CD4-positive, alpha-beta memory T cell (primary cell): ENCODE measurements at places on chromosomes 2 and 18. TPM values are rescaled to one million over a fixed set of nuclear protein-coding genes. Genes with fewer than 3 reads are reported as not detected.

DNA sequence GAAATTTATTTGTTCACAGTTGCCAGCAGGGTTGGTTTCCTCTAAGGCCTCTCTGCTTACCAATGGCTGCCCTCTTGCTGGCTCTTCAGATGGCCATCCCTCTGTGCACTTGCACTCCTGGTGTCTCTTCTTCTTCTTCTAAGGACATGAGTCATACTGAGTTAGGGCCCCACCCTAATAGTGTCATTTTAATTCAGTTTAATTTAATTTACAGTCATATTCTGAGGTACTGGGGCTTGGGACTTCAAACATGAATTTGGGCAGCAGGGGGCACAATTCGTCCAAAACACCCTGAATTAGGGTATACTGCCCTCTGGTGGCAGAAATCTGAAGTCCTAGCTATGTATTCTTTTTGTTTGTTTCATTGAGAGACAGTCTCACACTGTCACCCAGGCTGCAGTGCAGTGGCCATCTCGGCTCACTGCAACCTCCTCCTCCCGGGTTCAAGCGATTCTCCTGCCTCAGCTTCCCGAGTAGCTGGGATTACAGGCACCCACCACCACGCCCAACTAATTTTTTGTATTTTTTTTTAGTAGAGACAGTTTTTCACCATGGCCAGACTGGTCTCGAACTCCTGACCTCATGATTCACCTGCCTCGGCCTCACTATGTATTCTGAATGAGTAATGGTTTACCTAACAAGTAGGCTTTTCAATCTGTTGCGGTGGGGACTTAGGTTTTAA, 19.8 kb downstream of the SLC4A1AP start:
- peak; percentile 86 for DNase-seq

- DNase-seq = no peak
Measured at GRCh38 chr2:100350661-100351185, 28.4 kb upstream of the LONRF2 start.

- DNase-seq = no peak
Measured at GRCh38 chr2:160499865-160500264, 6.3 kb upstream of the RBMS1 start.

DNA sequence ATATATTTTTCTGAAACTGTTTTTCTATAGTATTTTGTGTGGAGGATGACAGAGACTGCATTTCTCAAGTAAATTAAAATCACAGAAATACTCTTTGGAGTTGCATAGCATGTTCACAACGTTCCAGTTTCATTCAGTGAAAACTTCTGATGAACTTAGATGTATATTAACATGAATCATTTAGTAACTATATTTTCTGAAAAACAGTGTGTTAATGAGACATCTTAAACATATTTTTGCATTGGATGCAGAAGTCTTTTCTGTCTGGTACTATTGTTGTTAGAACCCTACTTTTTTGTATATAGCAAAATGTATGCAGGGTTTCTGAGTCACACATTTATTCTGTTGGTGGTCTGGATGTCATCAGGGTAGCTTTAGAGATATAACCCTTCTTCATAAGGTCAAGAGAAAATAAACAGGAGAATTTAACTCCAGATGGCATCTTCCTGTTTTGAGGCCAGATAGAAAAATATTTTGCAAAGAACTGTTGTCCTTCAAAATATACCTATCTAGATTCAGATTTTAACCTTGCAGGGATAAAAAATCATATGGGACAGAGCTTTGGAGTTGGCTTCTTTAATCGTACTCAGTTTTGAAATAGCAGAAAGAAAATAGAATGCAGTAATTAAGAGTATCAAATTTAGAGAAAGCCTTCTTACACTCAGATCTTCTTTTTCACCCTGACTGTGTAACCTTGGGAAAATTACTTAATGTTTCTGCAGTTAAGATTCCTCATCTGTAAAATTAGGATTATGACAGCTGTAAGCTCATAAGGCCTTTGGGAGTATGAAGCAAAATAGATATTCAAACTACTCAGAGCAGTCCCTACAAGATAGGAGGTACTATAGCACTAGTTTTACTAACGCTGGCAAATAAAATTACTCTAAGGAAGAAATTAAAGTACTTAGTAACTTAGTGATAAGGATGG, 5.3 kb downstream of the COL3A1 start:
- no peak for DNase-seq

GRCh38 chr2:150062416-150062815, 425.1 kb downstream of the RND3 start:
- no peak for DNase-seq

DNA sequence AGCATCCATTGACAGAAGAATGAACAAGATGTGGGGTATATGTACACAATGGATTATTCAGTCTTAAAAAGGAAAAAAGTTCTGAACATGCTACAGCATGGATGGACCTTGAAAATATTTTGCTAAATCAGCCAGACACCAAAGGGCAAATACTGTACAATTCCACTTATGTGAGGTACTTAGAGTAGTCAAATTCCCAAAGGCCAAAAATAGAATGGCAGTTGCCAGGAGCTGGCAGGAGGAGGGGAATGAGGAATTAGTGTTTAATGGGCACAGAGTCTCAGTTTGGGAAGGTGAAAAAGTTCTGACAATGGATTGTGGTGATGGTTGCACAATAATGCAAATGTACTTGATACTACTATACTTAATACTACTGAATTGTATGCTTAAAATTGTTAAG, 193.2 kb downstream of the MBD2 start:
- no peak for DNase-seq

GRCh38 chr2:170006587-170007325, 171.2 kb upstream of the MYO3B start:
- DNase-seq = no peak

DNA sequence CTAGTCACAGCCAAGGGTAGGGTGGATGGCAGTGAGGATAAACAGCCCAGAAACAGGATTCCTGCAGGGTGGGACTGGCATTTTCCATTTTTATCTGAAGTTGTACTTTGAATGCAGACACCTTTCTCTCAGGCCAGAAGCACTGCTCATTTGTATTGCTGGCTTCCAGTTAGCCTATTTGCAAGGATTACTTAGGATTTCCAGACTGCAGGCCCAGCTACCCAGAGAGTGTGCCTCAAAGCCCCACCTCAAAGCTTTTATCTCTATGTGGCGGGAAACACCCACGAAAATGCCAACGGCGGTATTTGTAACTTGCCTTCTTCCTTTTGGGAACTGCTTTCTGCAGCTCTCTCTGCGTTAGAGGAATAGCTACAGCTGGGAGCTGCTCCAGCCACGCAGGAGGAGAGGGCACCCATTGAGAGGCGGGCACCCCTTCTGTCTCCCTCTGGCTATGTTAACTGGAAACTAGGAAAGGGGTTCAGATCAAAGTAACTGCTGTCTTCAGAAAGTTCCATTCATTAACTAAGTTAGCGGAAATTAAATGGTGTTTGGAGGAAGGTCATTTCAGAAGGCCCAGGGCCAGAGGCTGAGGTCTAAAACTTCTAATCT, 144.9 kb downstream of the TGIF1 start:
- peak; percentile 46 for DNase-seq

GRCh38 chr2:213766062-213766461, 481.8 kb downstream of the SPAG16 start:
- DNase-seq = no peak

DNA sequence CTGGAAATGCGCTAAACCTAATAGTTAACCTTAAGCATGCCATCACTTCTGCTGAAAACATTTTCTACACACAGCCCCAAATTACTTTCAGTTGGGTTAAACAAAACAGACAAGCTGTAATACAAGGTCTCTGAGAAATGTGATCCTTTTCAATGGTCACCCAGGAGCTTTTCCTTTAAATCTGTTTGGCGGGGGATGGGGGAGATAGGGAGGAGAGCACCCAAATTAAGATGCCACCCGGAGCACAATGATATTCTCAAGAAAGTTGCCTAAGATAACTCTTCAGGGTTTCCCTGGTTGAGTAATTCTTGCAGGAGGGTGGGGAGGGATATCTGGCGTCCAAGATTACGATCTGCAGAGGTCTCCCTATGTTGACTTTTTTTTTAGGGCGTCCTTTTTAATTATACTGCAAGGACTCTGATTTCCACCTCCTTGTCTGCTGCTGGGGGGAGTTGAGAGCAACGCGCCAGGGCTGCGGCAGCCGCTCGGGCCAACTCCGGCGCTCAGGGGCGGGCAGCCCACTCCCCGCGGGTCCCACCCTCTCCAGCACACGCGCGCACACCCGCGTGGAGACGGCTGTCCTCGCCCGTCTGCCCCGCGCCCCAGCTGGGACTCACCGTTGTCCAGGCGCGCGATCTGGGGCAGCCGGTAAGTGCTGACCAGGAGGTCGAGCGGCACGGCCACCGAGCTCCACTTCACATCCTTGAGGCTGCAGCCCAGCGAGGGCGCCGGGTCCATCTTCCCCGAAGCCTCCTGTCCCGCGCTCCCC, 807 bp downstream of the GAREM1 start:
- DNase-seq = no peak

DNA sequence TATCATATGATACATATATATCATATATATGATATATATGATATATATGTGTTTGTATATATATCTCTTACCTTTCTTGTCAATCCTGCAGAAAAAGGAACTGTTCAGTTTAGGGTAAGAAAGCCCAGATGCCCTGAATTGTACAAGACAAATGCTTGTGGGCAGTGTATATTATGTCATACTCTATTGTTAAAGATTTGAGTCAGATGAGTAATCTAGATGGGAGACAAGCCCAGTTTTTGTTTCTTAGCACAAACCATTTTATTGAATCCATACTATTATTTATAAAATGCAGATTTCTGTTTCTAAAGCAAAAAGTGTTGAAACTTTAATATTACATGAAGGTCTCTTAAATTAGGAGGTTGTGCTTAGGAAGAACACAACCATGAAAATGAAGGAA, 90.6 kb downstream of the VRK2 start:
- DNase-seq = no peak

GRCh38 chr2:175147186-175147585, 20.8 kb downstream of the ATF2 start:
- no peak for DNase-seq

- DNase-seq = no peak
Measured at GRCh38 chr2:25920786-25921415, 42.6 kb upstream of the ASXL2 start.

DNA sequence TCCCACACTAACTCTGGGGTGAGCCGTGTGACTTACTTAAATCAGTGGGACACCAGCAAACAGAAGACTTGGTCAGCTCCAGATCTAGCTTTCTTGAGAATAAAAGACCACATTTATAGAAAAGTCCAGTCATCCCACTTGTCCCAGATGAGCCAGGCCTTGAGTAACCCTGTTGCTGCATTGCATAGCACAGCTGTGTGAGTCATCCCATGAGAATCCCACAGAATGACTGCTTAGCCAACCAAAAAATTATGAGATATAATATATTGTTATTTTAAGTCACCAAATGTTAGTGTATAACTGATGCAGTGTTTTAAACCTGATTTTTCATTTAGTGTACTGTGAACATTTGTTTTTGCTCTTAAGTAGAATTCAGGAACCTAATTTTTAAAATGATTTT, 94.2 kb upstream of the FSHR start:
- DNase-seq = no peak

Gene DSC2
- not detected for total RNA-seq

Gene ANKRD12
- total RNA-seq = 280 TPM

Gene MYO5B
- total RNA-seq = not detected
